OCI-LY7 (cell line): ENCODE measurements at places on chromosomes 12 and 14.

- DNase-seq, result no peak
Measured at GRCh38 chr14:94505641-94506040, 3.6 kb downstream of the SERPINA12 start.

- no peak for DNase-seq
Measured at GRCh38 chr12:19428246-19428645, 11.0 kb upstream of the AEBP2 start.

DNA sequence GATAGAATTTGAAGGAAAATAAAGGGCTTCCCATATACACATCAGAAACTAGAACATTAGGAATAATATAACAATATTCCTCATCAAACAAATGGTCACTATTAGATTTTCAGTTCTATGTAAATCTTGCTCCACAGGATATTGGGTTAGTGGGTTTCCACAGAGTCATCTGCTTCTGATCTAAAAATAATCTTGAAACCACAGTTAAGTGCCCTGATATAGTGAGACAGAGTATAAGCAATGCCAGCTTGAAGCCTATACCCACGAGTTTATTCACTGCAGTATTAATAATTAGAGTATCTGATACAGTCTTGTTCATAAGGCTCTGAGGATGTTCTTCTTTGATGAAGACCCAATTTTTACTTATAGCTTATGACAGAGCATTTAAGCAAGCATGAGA, 74.5 kb upstream of the ATF7IP start:
- DNase-seq, result peak; percentile 38

DNA sequence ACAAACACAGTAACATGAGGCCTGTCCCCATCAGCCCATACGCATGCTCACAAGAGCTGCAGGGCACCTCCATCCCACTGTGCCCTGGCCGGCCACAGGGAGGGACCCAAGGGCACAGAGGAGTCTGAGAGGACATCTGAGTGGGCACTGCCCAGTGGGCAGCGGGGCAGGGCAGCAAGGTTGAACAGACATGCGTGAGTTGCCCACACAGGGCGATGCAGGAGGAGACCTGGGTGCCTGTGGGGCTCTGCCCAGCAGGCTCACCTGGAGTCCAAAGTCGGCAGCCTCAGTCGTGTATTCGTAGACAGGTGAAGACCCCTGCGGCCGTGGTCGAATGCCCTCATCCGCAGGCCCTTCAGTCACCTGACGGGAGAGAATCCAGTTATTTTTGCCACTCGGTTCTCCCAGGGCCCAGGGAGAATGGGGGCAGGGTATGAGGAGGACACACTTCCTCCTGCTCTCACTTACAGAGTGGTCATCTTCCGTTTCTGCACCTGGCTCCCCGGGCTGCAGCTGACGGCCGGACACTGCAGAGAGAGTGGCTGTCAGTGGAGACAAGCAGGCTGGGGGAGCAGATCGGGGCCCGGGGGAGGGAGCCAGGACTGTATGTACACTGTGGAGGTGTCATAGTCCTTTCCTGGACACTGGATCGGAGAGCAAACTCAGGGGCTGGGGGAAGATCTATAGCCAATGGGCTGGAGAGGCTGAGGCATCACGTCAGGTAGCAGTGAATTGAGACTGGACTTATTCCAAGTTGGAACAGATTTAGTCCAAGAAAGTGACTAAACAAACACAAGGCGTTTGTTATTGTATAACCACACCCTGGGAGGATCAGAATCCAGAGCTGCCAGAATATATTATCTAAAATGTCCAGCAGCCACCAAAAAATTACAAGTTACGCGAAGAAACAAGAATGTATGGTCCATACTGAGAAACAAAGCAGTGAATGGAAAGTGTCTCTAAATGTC, 20.7 kb downstream of the AHNAK2 start:
- no peak for DNase-seq

DNA sequence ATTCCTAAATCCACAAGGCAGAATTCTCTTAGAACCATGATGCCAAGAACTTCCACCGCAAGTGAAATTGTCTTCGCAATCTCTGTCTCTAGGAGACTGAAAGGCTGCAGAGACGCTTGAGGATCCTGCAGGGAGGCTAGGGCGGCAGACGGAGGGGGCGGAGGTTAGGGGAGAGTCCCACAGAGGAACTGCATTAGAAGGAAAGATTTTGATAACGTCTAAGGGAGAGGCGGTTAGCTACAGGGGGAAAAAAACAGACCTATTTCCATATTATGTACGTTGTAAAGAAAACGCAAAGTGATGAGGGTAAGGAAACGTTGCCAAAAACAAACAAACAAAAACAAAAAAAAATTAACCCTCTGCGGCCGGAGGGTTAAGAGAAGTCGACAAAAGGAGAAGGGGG, 595 bp downstream of the KLHL28 start:
- peak; percentile 63 for DNase-seq

- no peak for DNase-seq
Measured at GRCh38 chr12:59452259-59452658, 143.6 kb upstream of the SLC16A7 start.

DNA sequence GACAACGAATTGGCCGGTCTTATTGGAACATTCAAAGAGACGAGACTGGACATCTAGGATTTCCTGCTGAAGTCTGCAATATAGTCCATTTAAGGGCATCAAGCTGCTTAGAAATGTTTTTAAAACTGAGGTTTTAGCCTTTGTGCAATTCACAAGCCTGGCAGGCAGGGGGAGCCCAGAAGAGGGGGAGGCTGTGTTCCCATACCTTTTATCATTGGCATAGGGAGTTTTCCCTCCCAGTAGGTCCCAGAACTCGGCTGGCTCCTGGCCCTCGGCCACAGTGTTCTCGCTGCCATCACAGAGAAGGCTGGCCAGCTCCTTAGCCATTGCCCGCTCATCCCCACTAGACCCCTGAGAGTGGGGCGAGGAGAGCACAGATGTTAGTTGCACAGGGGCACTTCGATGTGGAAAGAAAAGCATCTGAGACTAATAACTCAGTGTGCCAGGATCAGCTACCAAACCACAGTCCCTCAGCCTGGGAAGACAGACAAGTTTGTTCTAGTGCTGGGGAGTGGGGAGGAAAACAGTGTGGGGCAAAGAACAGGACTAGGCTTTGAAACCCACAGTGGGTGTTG, 15.1 kb downstream of the AVIL start:
- DNase-seq, result peak; percentile 43

GRCh38 chr12:14418451-14418890, 53.0 kb downstream of the ATF7IP start:
- DNase-seq, result no peak

GRCh38 chr14:74469548-74470518, 23.3 kb downstream of the NPC2 start:
- no peak for DNase-seq

GRCh38 chr12:109369831-109370230, 22.1 kb downstream of the MYO1H start:
- DNase-seq, result no peak

- DNase-seq, result no peak
Measured at GRCh38 chr14:33932033-33932432, 18.8 kb downstream of the EGLN3 start.

DNA sequence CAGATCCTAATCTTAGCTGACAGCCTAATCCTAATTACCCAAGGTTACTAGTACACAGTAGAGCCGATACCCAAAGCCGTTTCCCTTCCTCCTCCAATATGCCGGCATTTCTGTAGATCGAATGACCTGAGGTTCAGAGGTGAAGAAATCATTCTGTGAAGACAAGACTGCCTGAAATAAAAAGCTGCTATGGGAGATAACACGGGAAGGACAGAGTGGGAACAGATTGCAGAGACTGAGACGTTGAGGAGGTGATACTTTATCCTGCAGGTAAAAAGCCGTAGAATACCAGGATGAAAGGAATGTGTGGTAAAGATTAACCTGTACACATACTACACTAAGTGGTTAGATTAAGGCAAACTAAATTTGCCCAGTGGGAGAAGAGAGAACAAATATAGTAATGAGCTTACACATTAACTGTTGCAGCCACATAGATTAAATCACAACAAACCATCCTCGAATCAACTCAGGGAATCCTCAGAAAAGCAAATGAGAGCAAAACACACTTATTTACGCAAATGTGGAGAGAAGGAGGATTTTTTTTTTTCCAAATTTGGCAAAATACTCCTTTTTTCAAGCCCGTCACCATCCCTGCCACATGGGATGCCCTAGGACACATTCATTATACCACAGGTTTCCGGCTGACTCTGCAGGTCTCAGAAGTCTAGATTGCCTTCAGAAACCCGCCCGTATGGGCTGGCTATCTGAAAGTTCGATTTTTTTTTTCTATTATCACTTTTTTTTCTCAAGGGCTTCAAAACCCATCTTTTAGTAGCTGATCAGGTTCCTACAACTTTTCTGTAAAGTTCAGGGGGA, 188.0 kb downstream of the TTC8 start:
- no peak for DNase-seq

DNA sequence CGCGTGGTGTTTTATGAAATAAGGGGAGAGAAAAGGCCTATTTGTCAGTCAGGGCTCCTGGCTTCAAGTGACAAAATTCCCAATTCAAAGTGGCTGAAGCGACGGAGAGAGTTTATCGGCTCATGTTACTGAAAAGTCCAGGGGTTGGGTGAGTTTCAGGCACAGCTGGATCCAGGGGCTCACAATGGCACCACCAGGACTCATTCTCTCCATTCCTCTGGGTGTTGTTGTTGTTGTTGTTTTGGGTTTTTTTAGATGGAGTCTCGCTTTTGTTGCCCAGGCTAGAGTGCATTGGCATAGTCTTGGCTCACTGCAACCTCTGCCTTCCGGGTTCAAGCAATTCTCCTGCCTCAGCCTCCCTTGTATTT, 119.4 kb downstream of the SCARB1 start:
- no peak for DNase-seq

- no peak for DNase-seq
Measured at GRCh38 chr14:44804391-44804790, 157.4 kb downstream of the KLHL28 start.

DNA sequence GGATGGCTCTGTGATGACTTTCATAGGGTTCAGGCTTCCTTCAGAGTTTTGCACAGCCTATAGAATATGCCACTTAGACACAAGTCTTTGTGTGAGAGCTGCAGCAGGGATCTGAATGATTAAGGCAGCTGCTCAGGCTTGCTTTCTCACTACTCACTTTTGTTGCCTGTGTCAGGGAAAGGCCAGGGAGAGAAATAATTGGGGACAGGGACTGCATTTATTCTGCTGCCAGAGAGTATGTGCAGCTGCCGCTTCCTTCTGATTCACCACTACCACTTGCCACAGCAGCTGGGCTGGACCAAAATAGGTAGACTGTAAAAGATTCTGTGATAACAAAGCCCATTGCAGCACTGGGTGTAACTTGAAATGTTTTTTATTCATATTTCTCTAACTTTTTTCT, 49.7 kb downstream of the TRMT5 start:
- peak; percentile 28 for DNase-seq

DNA sequence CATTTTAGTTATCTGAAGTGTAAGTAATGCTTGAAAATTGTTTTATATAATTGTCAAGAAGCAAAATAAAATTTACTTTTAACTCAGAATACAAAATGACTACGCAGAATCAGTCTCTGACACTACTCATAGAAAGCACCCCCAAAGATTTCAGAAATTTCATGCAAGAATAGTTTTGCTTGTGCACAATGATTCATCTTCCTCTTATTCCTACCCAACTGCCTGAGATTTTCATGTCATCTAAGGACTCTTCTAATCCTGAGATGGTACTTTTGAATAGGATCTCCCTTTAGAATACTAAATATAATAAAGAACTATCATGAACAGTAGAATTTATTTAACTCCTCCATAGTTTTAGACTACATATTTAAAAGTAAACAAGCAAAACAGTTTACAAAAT, 485.3 kb upstream of the MGAT4C start:
- DNase-seq, result no peak

GRCh38 chr14:69754487-69754886, 12.5 kb upstream of the SRSF5 start:
- no peak for DNase-seq

DNA sequence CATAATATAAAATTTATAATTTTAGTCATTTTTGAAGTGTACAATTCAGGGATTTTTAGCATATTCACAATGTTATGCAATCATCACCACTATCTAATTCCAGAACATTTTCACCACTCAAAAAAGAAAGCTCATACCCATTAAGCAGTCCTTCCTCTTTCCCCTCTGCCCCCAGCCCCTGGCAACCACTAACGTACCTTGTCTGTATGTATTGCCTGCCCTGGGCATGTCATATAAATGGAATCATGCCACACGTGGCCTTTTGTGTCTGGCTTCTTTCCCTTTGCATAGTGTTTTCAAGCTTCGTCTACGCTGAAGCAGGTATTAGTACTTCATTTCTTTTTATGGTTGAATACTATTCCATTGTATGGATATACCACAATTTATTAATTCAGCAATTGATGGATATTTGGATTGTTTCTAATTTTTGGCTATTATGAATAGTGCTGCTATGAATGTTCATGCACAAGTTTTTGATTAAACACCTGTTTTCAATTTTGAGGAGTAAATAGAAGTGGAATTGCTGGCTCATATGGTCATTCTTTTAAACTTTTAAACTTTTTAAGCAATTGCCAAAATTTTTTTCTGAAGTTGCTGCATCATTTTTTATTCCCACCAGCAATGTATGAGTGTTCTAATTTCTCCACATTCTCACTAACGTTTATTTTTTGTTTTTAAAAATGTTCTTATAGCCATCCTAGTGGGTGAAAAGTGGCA, 1.6 kb upstream of the SSTR1 start:
- DNase-seq, result no peak

DNA sequence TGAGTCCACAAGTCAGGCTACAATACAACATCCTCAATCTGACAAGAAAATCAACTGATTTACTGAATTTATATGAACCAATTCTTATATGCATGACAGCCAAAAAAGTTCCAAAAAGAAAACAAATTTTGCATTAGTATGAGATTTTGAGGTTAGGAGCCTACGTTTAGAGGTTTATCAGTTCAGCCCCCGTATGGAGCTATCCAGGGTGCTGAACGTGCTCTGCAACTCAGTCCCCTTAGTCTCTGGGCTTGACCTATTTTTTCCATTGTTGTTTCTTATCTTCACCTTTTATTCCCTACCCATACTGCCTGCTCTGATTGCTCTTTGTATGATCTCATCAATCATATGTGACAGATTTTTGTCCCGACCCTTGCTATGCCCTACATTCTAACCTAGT, 693.0 kb downstream of the NRXN3 start:
- DNase-seq, result peak; percentile 24

DNA sequence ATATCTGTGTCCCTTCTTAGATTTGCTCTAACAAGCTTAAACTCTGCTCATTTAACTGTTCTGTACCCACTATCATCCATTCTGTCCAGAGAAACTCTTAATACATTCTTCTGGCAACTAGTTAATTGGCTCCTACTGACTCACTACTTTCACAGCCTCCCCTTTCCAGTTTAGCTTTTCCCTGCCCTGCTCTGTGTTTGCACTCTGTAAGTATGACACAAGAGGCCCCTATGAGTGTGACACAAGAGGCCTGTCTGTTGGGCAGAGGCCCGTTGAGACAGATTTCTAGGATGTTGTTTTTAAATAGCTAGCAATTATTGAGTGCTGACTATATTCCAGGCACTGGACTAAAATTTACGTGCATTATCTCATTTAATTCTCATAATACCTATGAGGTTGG, 246.0 kb upstream of the DAAM1 start:
- DNase-seq, result no peak
